ENCODE measurements at places on chromosomes 12 and 14.
A peak's percentile ranks its signal among the peaks of the same experiment; 100 is the strongest.

GRCh38 chr12:94553130-94553519 is 93.5 kb upstream of the CEP83 start:
- DNase-seq: peak; percentile 69

- no peak for DNase-seq
Measured at GRCh38 chr14:71891970-71892369, 40.3 kb upstream of the RGS6 start.

- no peak for DNase-seq
Measured at GRCh38 chr14:55298500-55298822, 27.2 kb downstream of the FBXO34 start.

GRCh38 chr12:117098361-117099217 is 627 bp downstream of the TESC start:
- no peak for DNase-seq

DNA sequence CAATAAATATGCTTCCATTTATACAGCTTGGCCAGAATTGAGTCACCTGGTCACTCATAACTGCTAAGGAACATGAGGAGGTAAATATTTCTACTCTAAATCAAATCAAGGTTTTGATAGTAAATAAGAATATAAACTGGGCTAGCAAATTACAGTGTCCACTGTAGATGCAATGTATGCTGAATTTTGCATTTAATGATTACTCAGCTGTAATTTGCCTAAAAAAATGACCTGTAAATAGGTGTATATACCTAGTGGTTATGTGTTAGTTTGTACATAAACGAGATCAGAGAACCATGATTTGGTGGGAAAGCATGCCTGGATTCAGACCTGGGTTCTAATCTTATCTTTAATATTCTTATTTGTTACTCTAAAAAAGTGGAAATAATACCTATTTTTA is 76.6 kb upstream of the CNTN1 start:
- DNase-seq: no peak

DNA sequence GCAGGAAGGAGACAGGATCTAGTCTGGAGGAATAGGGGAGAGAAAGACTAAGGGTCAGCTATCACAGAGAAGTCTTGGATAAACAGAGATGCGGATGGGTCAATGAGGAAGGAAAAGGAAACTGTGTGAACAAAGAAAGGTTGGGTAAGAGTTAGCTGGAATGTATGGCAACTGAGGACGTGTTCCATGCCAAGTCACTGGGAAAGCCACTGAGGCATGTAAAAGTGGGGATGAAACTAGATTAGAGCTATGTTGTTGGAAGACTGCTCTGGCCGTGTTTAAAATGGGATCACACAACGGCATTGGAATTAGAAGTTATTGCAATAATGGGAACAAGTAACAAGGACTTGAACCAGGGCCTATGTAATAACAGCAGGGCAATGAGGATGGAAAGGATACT is 3.9 kb upstream of the NR2C1 start:
- no peak for DNase-seq

DNA sequence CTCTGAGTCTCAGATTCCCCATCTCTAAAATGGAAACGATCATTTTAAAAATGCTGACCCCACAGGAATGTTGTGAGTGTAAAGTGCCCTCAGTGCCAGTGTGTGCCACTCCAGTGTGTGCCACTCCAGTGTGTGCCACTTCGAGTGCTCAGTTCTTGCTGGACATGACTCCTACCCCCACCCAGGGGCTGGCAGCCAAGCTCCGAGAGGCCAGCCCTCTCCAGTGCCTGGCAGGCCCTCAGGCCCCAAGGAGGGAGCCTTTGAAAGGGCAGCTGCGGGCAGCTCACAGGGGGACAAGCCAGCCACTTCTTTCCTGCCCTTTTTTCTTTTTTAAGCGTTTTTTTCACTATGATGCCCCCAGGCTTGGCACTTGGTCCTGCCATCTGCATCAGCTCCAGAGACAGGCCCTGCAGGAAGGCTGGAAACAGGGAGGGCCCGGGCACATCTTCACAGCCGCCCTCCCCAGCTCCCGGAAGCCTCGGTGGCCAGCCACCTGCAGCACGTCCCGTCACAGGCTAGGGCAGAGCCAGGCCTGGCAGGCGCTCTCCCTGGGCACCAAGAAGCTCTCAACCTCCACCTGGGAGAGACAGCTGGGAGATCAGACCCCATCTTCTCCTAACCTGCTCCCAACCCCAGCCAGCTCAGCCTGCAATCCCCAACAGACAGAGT is 29.8 kb downstream of the NCOR2 start:
- DNase-seq: no peak

DNA sequence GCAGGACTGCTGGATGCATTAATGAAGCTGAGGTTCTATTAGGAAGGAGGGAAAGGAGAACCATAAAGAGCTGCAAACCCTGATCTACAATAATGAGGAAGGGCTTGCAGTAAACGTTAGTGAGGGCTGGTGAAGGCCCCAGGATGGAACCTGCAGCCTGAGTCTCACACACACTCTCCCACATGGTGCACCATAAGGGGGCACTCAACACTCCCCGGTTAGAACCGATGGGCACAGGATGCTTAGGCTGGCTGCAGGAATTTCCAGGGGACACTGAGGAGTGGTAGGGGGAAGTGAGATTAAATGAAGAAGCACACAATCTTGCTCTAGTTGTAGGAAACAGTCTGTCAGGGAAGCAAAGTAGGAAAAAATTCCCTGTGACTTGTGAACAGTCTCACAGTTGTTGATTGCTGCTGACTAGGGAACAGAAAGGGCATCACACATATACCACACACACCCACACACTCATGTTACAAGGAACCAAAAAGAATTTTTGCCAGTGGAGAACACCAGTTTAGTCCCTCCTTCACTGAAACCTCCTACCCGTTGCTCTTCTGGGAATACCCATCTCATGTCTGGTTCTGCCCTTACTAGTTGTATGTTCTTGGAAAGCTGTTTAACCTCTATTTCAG is 56.2 kb upstream of the FERMT2 start:
- DNase-seq: no peak

GRCh38 chr12:33663000-33663654 is 223.5 kb upstream of the SYT10 start:
- DNase-seq: no peak

DNA sequence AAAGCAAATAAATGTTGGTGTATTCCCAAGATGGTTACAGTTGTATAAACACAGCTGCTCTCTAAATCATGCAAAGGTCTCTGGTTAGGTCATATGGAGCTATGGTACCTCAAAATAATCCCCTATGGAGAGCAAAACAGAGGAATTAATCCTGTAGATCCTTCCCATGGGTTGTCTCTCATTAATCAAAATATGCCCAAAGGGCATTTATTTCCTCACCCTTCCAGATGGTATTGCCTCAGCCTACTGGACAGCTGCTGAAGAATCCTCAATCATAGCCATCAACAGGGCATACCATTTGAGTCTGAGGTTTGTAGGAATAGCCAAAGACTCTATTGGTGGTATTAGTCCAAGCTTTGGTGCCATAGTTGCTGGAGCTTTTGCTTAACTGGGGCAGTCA is 360.9 kb downstream of the RPL10L start:
- DNase-seq: no peak

GRCh38 chr12:728781-729180 is 23.6 kb upstream of the WNK1 start:
- DNase-seq: no peak

GRCh38 chr14:89343356-89343755 is 73.7 kb downstream of the FOXN3 start:
- DNase-seq: no peak

GRCh38 chr12:112939761-112940381 is 1.6 kb downstream of the OAS3 start:
- DNase-seq: no peak

- DNase-seq: no peak
Measured at GRCh38 chr14:24979725-24980239, 70.2 kb downstream of the STXBP6 start.

GRCh38 chr12:40253936-40254335 is 29.1 kb downstream of the LRRK2 start:
- DNase-seq: no peak

- DNase-seq: no peak
Measured at GRCh38 chr12:113443030-113443539, 20.9 kb downstream of the SDSL start.

- DNase-seq: no peak
Measured at GRCh38 chr12:123097561-123098084, 53.3 kb downstream of the PITPNM2 start.

- no peak for DNase-seq
Measured at GRCh38 chr12:1877169-1877878, 41.1 kb downstream of the CACNA2D4 start.

DNA sequence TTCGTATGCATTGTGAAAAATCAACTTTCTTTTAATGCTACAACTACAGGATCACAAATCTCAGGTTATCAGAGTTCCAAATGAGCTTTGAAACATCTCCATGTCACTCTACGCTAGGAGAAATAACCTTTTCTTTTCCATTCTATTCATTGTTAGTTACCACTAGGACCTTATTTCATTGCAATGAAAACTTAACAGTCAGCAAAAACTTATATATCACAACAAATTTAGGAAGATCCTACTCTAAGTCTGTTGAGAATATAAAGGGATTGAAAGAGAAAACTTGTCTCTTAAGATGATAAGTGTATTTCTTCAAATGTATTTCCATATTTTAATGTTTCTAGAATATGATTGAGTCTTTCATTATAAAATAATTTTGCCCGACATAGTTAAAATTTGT is 539.1 kb downstream of the TMTC2 start:
- no peak for DNase-seq

GRCh38 chr12:67853204-67853603 is 136.0 kb upstream of the IFNG-AS1 start:
- no peak for DNase-seq

GRCh38 chr12:20368114-20368650 is at the start of gene PDE3A:
Gene PDE3A (plus strand): TSS chr12:20368537. CDS start chr12:20369285, 748 bp downstream.
- DNase-seq: peak; percentile 70

GRCh38 chr12:110561471-110562201 is 21.5 kb downstream of the PPTC7 start:
- peak; percentile 45 for DNase-seq

DNA sequence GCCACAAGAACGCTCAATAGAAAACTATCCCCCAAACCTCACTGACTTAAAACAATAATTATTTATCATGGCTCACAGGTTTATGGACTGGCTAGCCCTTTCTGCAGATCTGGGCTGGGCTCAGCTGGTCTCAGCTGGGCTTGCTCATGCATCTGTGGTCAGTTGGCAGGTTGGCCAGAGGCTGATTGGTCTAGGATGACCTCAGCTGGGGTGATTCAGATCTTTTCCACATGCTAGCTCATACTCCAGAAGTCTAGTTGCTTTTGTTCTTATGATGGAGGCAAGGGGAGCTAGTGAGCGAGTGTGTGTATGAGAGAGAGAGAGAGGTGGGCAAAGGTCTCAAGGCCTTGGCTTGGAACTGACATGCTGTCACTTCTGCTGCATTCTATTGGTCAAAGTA is 181.2 kb upstream of the NRXN3 start:
- peak; percentile 51 for DNase-seq

GRCh38 chr12:48482930-48483329 is 632 bp downstream of the C12orf54 start:
- DNase-seq: no peak

- DNase-seq: no peak
Measured at GRCh38 chr12:130537655-130538054, 178.4 kb downstream of the RIMBP2 start.

DNA sequence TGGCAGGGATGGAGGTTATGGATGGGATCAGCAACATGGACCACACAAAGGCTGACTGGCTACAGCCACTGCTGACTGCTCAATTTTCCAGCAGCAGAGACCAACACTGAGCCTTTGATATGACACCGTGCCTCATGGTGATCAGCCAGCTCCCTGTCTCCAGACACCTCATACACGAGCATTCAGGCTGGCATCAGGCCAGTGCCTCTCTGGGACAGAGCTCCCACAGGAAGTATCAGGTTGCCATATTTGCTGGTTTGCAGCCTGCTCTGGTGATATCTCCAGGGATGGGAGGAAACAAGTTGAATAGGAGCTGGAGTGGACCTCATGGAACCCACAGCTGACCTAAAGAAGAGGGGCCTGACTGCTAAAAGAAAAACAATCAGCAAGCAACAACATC is 471.2 kb upstream of the ATXN7L3B start:
- DNase-seq: peak; percentile 53

DNA sequence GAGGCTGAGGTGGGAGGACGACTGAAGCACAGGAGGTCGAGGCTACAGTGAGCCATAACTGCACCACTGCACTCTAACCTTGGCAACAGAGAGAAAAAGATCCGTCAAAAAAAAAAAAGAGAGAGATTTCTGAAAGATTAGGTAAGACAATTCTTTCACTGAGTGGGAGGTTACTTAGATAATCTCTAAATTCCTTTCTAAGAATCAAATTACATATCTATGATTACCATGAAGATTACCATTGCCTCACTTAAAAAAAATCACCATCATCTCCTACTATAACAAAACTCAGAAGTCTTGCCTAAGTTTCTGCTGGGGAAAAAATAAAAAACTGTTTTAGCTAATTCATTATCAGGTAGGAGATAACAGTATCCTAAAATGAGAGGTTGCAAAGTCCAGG is 366.7 kb downstream of the DUSP6 start:
- no peak for DNase-seq

DNA sequence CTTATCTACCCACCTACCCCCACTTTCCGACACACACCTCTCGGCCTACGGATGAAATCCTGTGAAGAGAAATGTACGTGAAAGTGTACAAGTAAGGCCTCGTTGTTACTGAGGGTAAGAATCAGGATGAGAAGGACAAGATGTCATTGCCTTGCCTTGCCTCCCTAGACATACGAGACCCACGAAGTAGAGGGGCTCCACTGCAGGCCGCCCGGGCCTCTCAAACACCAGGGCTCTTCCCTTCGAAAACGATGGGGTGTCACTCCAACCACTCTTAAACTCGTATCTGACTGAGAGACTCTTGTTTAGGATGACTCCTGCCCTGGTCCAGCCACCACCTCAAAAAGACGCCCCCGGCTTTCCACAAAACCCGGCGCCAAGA is 498 bp downstream of the RACGAP1 start:
- DNase-seq: no peak

GRCh38 chr12:70252832-70253231 is 9.6 kb downstream of the CNOT2 start:
- DNase-seq: no peak

DNA sequence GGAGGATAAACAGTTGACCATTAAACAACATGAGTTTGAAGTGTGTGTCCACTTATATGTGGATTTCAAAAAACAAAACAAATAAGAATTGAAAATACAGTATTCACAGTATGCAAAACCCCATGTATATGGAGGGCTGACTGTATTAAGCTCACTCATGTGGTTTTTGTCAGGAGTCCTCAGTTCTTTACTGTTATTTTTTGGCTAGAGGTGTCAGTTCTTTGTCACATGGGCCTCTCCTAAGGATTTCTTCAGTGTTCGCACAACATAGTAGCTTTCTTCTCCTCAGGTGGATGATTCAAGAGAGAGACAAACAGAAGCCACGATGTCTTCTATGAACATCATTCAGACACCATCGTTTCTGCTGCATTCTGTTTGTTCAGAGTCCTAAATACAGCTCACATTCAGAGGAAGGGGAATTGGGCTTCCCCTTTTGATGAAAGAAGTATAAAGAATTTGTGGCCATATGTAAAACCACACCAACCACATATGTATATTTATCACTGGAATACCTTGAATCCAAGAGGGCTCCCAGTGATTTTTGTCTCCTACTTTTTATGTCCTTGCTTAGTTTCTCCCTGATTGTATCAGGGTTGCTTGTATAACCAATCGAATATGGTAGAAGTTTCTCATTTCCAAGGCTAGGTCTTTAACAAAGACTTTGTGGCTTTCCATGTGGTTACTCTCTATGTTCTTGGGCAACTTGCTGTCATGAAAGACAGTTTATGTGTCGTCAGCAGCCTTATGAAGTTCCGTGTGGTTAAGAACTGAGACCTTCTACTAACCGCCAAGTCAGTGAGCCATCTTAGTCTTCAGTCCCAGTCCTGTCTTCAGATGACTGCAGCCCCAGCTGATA is 18.9 kb downstream of the MNAT1 start:
- peak; percentile 76 for DNase-seq

Measured in H4 (cell line).